Fibroblast of the aortic adventitia (primary cell): ENCODE measurements at places on chromosomes 2 and 18. TPM values are rescaled to one million over a fixed set of nuclear protein-coding genes. Genes with fewer than 3 reads are reported as not detected.

CPLX4 gene
- total RNA-seq: 0.49 TPM in 1 of 2 replicates, not detected in the other

DNA sequence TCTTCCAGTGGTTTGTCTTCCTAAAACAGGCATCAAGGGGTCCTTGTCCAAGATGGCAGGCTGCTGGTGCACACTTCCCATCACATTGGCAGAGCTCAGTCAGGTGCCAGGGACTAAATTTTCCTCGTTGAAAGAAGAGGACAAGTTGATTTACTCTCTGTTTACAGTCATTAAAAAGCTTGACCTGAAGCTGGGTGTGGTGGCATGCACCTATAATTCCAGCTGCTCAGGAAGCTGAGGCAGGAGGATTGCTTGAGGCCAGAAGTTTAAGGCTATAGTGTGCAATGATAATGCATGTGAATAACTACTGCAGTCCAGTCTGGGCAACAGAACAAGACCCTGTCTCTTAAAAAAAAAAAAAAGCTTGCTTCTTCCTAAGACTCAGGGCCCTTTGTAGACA, 3.6 kb upstream of the PLB1 start:
- DNase-seq: no peak

KCNS3 gene
- 0.36 TPM in 1 of 2 replicates, not detected in the other for total RNA-seq

DNA sequence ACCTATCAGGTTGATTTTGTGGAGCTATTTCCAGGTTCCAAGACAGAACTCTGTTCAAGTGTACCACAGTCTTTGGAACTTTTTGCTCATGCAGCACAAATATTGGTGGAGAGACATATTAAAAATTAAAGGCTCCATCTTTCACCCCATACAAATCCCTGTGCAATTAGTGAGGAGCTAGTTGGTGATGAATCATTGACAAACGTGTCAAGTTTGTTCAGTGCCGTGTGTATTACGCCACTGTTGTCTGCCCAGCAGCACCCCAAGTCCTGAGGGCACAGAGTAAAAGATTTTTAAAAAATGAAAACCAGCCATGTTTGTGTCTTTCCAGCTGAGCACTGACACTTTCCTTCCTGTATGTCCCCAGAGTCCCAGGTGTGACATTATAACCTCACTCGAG, 9.3 kb downstream of the ATOH8 start:
- DNase-seq: no peak

DNA sequence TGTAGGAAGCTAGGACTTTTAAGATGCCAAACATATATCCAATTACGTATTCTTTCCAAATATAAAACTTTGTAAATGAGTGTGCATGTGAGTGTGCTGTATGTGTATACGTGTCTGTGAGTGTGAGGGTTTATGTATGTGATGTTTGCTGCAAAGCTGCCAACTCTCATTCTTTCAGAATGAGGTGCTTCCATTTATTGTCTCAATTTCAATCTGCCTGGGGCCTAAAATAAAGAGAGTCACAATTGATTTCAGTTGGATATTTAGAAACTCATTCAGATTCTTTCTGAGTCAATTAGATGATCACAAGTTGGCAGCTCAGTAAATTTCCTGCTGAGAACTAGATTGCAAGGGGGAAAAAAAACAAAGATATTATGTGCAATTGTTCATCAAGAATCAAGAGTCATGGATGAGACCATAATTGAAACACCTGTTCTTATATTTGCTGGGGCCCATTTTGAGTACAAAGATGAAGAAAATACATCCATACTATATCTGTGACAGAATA, 621.2 kb upstream of the ACVR2A start:
- no peak for DNase-seq

DNA sequence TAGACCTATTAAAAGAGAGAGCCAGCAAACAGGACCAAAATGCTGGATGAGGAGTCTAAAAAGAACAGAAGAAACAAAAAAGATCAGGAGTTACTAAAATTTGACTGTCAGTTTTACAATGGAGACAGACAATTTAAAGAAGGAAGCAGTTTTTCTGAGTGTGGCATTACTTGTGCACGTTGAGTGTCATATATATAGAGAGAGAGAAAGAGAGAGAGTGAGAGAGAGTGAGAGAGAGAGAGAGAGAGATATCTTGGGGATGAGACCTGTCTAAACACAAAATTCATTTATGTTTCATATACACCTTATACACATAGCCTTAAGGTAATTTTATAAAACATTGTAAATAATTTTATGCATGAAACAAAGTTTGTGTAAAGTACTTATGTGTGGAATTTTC, 2.1 kb upstream of the GALNT3 start:
- DNase-seq: no peak
